ENCODE measurements at places on chromosomes 1 and 21.

- no peak for DNase-seq
Observed at GRCh38 chr1:228804173-228804572, 68.9 kb downstream of the RHOU start.

DNA sequence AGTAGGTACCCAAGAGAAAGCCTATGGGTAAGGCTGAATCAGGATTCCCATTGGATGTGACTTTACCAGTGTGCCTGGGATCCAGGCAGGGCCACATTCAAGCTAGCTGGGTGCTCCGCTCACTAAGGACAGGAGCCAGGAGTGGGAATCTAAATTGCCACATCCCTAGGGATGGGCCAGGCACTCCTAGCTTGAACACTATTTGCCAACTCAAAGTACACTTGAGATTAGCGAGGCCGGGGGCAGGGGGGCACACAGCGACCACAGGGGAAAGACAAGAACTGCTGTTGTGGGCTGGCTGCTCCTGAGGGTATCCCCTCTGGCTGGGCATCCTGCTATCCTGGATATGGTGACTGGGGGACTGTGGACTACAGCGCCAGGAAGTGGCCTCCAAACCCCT lies 4.3 kb downstream of the SLC45A3 start:
- no peak for DNase-seq

DNA sequence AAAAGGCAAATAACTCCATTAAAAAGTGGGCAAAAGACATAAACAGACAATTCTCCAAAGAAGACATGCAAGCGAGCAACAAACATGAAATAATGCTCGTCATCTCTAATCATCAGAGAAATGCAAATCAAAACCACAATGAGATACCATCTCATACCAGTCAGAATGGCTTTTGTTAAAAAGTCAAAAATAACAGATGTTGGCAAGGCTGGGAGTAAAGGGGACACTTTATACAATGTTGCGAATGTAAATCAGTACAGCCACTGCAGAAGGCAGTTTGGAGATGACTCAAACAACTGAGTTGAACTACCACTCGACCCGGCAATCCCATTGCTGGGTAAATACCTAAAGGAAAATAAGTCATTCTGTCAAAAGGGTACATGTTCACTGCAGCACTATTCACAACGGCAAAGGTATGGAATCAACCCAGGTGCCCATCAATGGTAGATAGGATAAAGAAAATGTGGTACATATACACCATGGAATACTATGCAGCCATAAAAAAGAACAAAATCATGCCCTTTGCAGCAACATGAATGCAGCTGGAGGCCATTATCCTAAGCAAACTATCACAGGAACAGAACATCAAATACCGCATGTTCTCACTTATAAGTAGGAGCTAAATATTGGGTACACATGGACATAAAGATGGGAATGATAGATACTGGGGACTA lies 25.9 kb downstream of the TSPAN2 start:
- no peak for DNase-seq

DNA sequence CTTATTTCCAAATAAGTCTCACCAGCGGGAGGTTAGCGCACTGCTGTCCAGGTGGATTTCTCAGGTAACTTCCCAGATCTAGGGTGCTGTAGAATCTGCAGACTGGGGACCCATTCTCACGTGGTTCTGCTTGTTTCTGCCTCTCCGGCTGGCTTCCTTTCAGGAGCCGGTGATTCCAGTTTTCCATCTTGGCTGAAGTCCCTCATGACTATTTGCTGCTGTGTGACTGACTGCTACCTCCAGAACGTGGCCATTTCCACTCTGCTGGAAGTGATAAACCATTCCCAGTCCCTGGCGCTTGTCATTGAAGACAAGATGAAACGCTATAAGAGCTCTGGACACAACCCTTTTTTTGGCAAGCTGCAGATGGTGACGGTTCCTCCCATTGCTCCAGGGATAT lies 76.0 kb downstream of the DOP1B start:
- DNase-seq = no peak

DNA sequence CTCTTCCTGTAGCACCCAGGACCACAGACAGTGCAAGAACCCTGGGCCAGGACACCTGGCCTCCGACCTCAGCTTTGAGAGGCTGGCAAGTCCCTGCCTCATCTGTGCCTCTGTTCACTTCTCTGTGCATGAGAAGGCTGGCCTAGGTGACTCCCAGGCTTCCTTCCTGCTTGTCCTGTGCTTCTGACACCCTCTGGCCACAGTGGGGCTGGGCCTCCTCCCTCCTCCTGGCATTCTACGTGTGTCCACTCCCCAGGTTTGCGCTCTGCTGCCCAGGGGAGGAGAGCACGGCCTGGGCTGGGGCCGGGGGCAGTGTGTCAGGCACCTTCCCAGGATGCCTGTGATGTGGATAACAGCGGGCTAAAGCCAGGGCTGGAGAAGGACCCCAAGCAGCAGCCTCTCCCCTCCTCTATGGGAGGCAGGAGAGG lies 30.3 kb upstream of the PKP1 start:
- no peak for DNase-seq

All from stimulated activated CD4-positive, alpha-beta T cell treated with anti-CD3 and anti-CD28 coated beads, TNF-alpha, amount 100 ng/mL, for 4 hours (primary cell).